ENCODE measurements at places on chromosomes 2 and 18. TPM values are rescaled to one million over a fixed set of nuclear protein-coding genes. Genes with fewer than 3 reads are reported as not detected.

Gene STK11IP
- 13.9 TPM for total RNA-seq

DNA sequence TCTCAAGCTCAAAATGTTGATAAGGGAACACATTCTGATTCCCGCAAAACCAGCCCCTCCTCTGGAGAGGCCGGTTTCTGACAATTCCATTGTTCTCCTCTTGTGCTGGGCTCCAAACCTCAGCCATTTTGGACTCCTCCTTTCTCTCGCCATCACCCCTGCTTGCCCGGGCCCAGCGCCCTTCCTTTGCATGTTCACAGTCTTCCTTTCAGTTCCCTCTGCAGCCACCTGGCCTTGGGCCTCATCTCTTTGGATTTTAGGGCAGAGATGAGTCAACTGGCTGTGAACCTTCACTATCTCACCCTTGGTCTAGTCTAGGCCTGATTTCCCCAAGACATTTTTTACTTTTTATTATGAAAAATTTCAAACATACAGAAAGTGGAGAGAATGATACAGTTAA, 155.9 kb upstream of the MAP3K20 start:
- DNase-seq = no peak

GRCh38 chr18:53422896-53423295, 801.6 kb downstream of the MBD2 start:
- DNase-seq = no peak

- DNase-seq = no peak
These were observed 57.9 kb downstream of the COL4A3 start for GRCh38 chr2:227222292-227222691.

DNA sequence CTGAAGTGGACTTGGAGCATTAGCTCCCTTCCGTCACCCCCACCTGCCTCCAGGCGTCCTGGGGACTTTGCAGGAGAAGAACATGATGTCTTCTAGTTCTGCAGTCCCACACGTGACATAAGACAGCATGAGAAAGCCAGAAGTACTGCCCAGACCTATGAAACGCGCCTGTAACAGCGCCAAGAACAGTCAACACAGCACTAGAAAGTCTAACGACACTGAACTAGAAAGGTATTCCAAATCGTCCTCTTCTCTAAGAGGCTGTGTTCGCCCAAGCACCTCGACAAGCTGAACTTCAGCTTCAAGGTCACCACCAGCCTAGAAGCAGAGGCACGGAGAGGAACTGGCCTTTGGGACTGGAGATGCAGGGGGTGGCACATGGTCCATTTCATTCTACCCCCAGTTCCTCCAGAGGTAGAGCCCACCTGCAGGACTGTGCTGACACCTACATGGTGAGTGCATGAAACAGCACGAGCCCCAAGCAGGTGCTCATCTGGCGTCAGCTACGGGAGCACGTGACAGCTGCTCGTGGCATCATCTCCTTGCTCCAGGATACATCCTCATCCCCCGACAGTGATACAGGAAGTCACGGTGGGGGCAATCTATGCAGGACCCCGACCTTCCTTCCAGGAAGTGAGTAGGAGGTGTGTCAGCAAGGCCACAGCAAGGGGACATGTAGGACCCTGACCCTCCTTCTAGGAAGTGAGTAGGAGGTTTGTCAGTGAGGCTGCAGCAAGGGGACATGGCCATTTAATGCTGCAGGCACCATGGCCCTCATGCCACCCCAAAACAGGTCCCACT, 3.7 kb downstream of the HDAC4 start:
- no peak for DNase-seq
